ENCODE measurements at places on chromosomes 2 and 18.

DNA sequence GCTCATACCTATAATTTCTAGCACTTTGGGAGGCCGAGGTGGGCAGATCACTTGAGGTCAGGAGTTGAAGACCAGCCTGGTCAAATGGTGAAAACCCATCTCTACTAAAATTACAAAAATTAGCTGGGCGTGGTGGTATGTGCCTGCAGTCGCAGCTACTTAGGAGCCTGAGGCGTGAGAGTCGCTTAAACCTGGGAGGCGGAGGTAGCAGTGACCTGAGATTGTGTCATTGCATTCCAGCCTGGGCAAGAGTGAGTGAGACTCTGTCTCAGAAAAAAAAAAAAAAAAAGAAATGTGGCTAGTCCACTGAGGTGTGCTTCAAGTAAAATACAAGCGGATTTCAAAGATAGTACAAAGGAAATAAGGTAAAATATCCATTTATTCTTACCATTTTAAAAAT lies 46.2 kb downstream of the RBKS start:
- no peak for DNase-seq

GRCh38 chr2:96859099-96859649 lies 1.4 kb upstream of the ANKRD39 start:
- DNase-seq: no peak

- DNase-seq: no peak
Observed at GRCh38 chr2:158291544-158292180, 164.9 kb downstream of the CCDC148 start.

GRCh38 chr18:50301074-50301473 lies 13.6 kb upstream of the CXXC1 start:
- no peak for DNase-seq

DNA sequence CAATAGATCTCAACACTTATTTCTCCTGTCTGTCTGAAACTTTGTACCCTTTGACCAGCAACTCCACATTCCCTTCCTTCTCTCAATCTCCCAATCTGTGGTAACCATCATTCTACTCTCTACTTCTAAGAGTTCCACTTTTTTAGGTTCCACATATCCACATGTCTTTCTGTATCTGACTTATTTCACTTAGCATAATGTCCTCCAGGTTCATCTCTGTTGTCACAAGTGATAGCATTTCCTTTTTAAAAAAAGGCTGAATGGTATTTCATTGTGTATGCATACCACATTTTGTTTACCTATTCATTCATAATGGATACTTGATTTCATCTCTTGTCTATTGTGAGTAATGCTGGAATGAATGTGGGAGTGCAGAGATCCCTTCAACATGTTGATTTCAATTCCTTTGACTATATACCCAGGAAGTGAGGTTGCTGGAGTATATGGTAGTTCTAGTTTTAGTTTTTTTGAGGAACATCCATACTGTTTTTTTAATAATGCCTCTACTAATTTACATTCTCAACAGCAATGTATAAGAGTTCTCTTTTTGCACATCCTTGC lies 18.8 kb upstream of the MMADHC start:
- no peak for DNase-seq

DNA sequence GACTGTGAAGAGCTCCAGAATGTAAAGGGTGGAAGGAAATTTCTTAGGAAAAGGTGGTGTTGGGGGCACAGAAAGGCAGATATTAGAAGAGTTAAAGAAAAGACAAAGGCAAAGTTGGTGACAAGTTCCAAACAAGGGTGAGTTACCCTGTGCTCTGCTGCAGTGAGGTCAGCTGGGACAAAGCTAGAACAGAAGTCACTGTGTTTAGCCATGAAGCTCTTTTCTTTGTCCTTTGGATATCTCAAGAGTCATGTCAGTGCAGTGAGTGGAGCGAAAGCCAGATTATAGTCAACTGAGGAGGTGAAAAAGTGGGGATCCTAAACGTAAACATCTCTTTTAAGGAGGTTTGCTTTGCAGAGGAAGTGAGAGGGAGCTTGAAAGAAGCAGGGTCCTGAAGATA lies 187.8 kb upstream of the ALPP start:
- no peak for DNase-seq

GRCh38 chr18:48790226-48790863 lies 160.4 kb downstream of the SMAD7 start:
- peak; percentile 38 for DNase-seq
